ENCODE measurements at places on chromosomes 7 and 10. TPM values are rescaled to one million over a fixed set of nuclear protein-coding genes. Genes with fewer than 3 reads are reported as not detected.

GRCh38 chr7:45420843-45421495, 153.2 kb upstream of the ADCY1 start:
- DNase-seq, result peak; percentile 89

Gene PMS2
- polyA plus RNA-seq, result 13.5 TPM

Gene PON1
- 0.27 TPM for polyA plus RNA-seq

Gene CHST15
- polyA plus RNA-seq, result 18.2 TPM

Gene CCDC126
- polyA plus RNA-seq, result 7.2 TPM

Gene TRAPPC14
- 12.9 TPM for polyA plus RNA-seq

Gene SLC16A12
- 2.5 TPM for polyA plus RNA-seq

Gene RPEL1
- polyA plus RNA-seq, result not detected

DNA sequence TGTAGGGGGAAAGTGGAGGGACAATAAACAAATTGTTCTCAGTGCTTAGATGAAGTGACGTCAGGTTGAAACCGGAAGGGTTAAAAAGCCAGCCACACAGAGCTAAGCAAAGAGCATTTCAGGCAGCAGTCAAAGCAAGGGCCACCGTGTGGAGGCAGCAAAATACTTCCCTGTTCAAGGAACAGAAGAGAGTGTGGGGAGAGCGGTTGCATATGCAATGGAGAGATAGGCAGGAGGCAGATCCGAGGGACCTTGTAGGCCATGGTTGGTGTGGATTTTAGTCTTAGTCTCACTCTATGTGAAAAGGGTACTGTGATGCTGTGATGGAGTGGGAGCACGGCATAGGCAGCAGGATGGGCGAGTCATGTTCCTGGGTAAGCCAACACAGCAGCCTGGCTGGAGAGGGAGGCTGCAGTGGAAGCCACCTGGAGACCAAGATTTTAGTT, 3.8 kb upstream of the STN1 start:
- no peak for DNase-seq

Gene INSYN2A
- polyA plus RNA-seq, result 1.3 TPM
